ENCODE measurements at places on chromosomes 1 and 21.
A peak's percentile ranks its signal among the peaks of the same experiment; 100 is the strongest.

DNA sequence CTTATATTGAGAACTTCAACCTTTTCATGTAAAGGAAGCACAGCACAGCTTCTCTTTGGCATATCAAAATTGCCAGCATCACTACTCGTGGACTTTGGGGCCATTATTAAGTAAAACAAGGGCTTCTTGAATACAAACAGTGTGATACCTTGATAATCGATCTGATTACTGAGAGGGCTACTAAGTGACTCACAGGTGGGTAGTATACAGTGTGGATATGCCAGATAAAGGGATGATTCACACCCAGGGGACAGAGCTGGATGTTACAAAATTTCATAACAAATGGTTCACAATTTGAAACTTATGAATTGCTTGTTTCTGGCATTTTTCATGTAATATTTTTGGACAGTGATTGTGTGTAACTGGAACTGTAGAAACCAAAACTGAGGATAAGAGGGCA lies 15.4 kb downstream of the HDAC1 start:
- peak overlapping the region; percentile 86 for H3K27ac ChIP-seq
- peaks cover 19% of the 10 kb centered on the region for H3K36me3 ChIP-seq
- H3K4me3 ChIP-seq = peak overlapping the region; percentile 45
- no peak for DNase-seq
- H3K4me1 ChIP-seq = peaks cover 57% of the 10 kb centered on the region

DNA sequence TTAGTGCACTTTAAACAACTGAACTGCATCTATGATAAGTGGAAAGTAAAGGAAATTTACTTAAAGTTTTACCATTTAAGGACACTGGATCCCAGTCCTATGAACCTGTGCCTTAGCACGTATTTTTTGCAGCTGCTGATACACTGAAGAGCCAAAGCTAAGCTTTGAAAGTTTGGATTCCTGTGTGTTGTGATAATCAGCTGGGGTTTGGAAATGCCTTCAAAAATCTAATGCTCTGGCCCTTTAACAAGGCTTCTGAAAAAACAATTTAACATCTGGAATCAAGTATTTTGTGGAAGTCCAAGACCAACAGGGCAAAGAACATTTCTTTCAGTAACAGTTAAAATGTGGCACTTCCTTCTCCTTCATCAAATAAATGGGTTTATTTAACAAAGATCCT lies 51.8 kb downstream of the DDAH1 start:
- no peak overlapping the region for H3K27ac ChIP-seq
- no peak for DNase-seq
- no peaks in the 10 kb centered on the region for H3K27me3 ChIP-seq
- no peak overlapping the region for H3K4me3 ChIP-seq
- H3K4me1 ChIP-seq = no peaks in the 10 kb centered on the region
- H3K36me3 ChIP-seq = peaks cover 10% of the 10 kb centered on the region

- H3K27ac ChIP-seq = no peak overlapping the region
- no peak overlapping the region for H3K4me3 ChIP-seq
- H3K36me3 ChIP-seq = no peaks in the 10 kb centered on the region
Observed at GRCh38 chr1:43711049-43711448, 3.7 kb downstream of the ST3GAL3 start.

DNA sequence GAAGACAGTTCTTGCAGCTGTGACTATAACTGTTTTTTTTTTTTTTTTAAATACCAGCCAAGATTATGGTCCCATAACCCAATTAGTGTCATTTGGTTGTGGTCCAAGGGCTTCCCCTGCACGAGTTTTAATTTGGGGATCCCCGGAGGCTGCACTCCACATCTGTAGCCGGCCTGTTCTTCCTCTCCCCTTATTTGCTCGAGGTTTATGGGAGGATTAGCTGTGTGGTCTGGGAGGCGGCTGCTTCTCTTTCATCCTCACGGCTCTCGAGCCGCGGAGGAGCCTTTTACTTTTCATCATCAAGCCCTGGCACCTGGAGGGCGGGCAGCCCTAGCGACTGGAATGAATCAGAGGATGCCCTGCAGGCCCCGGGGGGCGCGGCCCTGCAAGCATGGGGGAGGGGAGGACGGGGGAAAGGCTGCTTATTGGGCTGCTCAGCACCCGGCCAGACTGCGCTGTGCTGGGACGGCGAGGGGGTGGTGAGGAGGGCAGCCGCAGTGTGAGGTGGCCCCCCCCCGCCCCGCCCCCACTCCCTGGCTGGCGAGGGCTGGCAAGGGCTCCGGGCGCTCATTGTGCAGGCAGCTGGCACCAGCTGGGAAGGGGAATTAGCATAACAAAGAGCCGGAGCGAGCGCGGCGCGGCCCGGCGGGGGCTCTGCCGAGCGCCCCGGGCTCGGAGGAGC lies 18.5 kb downstream of the SERTAD4 start:
- H3K27ac ChIP-seq = peak overlapping the region; percentile 90
- DNase-seq = peak; percentile 20
- peaks cover 26% of the 10 kb centered on the region for H3K4me1 ChIP-seq
- no peaks in the 10 kb centered on the region for H3K36me3 ChIP-seq

- H3K36me3 ChIP-seq = no peaks in the 10 kb centered on the region
- no peak within 1 kb of the TSS for H3K27ac ChIP-seq
- H3K4me3 ChIP-seq = no peak within 1 kb of the TSS
- no peaks in the 10 kb centered on the region for H3K4me1 ChIP-seq
Observed at GRCh38 chr1:177170756-177171535, at the start of gene BRINP2. Gene BRINP2, plus strand, starts transcription at chr1:177170958. Its CDS starts 58,919 bp downstream, at chr1:177229877.

GRCh38 chr1:114746450-114747121 lies 11.2 kb downstream of the CSDE1 start:
- no peak overlapping the region for H3K4me3 ChIP-seq
- DNase-seq = no peak
- H3K4me1 ChIP-seq = peaks cover 39% of the 10 kb centered on the region
- H3K27me3 ChIP-seq = no peaks in the 10 kb centered on the region
- H3K27ac ChIP-seq = no peak overlapping the region
- H3K36me3 ChIP-seq = peaks cover under 1% of the 10 kb centered on the region

GRCh38 chr1:238370599-238370998 lies 479.9 kb upstream of the ZP4 start:
- no peaks in the 10 kb centered on the region for H3K36me3 ChIP-seq
- no peak overlapping the region for H3K27ac ChIP-seq
- no peaks in the 10 kb centered on the region for H3K4me1 ChIP-seq
- no peak overlapping the region for H3K4me3 ChIP-seq

DNA sequence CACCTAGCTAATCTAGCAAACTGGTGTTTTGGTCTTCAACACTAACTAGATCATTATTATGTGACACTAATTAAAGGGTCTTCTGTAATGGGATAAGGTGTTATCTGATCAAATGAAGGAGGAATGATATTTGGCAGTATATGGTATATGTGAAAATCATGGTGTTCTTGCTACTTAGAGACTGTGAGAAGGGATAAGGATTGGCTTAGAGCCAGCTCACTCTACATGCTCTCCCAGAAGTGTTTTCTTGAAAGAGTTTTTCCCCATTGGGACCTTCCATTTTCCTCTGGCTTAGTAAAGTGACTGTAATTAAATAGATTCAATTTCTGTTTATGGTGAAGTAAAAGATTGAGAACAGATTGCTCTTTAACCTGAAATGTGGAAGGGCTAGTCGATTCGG lies 71.2 kb upstream of the RGL1 start:
- no peaks in the 10 kb centered on the region for H3K27me3 ChIP-seq
- H3K27ac ChIP-seq = no peak overlapping the region
- no peaks in the 10 kb centered on the region for H3K36me3 ChIP-seq

DNA sequence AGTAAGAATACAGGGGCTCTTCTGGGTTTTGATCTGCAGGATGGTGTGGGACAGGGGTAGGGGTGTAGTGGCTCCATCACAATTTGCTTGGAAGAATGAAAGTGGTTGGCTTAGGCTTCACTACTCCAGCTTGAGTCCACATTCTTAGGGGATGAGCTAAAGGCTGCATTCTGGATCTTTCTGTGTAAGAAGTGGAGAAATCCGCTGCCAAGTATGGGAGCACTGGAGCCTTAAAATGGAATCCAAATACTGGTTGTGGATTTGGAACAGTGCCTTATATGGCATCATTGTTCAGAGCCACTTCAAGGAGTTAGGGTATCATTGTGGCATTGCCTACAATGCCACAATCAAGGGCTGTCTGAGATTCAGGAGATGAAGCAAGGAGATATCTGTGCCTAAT lies 187.1 kb downstream of the LMO4 start:
- H3K27ac ChIP-seq = no peak overlapping the region
- DNase-seq = no peak
- no peaks in the 10 kb centered on the region for H3K36me3 ChIP-seq
- H3K4me3 ChIP-seq = no peak overlapping the region

- H3K27ac ChIP-seq = no peak overlapping the region
- no peak overlapping the region for H3K4me3 ChIP-seq
- DNase-seq = no peak
- peaks cover 6% of the 10 kb centered on the region for H3K27me3 ChIP-seq
Observed at GRCh38 chr1:7513081-7513480, 258.0 kb upstream of the VAMP3 start.

GRCh38 chr1:206982216-206982615 lies 12.0 kb upstream of the FCAMR start:
- no peak overlapping the region for H3K27ac ChIP-seq
- H3K27me3 ChIP-seq = peaks cover 9% of the 10 kb centered on the region
- no peaks in the 10 kb centered on the region for H3K36me3 ChIP-seq
- DNase-seq = peak; percentile 60

- H3K36me3 ChIP-seq = peaks cover 20% of the 10 kb centered on the region
- no peaks in the 10 kb centered on the region for H3K27me3 ChIP-seq
- H3K4me3 ChIP-seq = no peak overlapping the region
- H3K27ac ChIP-seq = no peak overlapping the region
Observed at GRCh38 chr1:15543589-15544568, 17.2 kb downstream of the DNAJC16 start.

DNA sequence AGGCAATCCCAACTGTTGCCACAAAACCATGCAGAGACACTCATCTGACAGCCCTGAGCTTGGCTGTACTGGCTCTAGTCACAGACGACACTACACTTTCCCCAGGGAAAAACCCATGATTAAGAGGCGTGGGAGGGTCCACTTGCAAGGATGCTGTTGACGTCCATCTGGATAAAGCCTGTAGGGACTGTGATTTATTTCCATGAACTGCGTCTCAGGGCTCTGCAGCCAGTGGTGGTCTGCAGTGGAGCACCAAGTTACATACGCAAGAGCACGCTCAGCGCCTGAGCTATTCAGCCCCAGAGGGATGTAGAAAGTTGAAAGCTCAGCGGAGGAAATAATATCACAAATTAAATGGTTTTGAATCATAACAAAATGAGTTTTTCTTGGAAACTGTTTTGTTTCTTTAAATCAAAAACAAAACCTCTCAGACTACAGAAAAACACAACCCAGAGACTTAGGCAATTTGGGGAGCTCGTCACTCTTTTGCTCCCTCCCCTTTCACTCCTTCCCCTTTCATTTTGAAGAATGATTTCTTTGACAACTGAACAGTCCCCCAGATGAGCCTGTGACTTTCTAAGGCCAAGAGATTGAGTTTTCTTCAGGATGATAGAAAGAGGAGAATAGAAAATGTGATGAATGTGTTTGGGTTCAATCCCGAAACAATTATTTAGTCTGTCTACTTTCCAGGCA lies 71.2 kb downstream of the NGF start:
- H3K4me3 ChIP-seq = no peak overlapping the region
- peaks cover 7% of the 10 kb centered on the region for H3K27me3 ChIP-seq
- H3K27ac ChIP-seq = no peak overlapping the region
- DNase-seq = no peak
- no peaks in the 10 kb centered on the region for H3K36me3 ChIP-seq
- no peaks in the 10 kb centered on the region for H3K4me1 ChIP-seq

- H3K4me1 ChIP-seq = peaks cover 19% of the 10 kb centered on the region
- no peak for DNase-seq
- H3K36me3 ChIP-seq = peaks cover 8% of the 10 kb centered on the region
- H3K4me3 ChIP-seq = no peak overlapping the region
Observed at GRCh38 chr1:113769601-113769970, 10.3 kb upstream of the PHTF1 start.

GRCh38 chr1:36123356-36123755 lies 1.7 kb downstream of the COL8A2 start:
- peak overlapping the region; percentile 84 for H3K4me3 ChIP-seq
- peaks cover 45% of the 10 kb centered on the region for H3K4me1 ChIP-seq
- peaks cover 4% of the 10 kb centered on the region for H3K27me3 ChIP-seq
- H3K27ac ChIP-seq = peak overlapping the region; percentile 2
- H3K36me3 ChIP-seq = no peaks in the 10 kb centered on the region
- peak; percentile 67 for DNase-seq

GRCh38 chr21:28543975-28544374 lies 448.7 kb downstream of the LTN1 start:
- no peak for DNase-seq
- H3K27ac ChIP-seq = no peak overlapping the region
- no peaks in the 10 kb centered on the region for H3K4me1 ChIP-seq

- H3K4me1 ChIP-seq = peaks cover 22% of the 10 kb centered on the region
- peak overlapping the region; percentile 87 for H3K4me3 ChIP-seq
- DNase-seq = no peak
- no peaks in the 10 kb centered on the region for H3K36me3 ChIP-seq
- peaks cover 13% of the 10 kb centered on the region for H3K27me3 ChIP-seq
Observed at GRCh38 chr1:38990386-38990737, 714 bp upstream of the AKIRIN1 start.

- H3K27me3 ChIP-seq = no peaks in the 10 kb centered on the region
- no peak overlapping the region for H3K4me3 ChIP-seq
- no peaks in the 10 kb centered on the region for H3K36me3 ChIP-seq
- DNase-seq = no peak
- no peak overlapping the region for H3K27ac ChIP-seq
Observed at GRCh38 chr1:189103956-189104355, 1373.7 kb downstream of the BRINP3 start.

DNA sequence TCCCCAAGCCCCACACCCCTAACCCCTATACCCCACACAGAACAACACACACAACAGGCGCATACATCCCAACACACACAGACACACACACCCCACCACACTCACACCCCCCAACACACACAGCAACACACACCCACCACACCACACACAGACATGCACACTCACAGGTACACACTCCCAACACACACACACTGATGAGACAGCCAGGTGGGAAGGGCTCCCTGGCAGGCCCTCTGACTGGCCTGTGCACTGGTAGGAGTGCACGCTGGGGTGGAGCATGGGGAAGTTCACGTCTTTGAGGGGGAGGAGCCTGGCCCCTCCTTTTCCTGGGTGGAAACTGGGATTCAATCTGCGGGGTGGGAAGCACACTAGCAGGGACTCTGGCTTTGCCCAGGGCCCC lies 116.7 kb downstream of the RHOU start:
- H3K27me3 ChIP-seq = peaks cover 4% of the 10 kb centered on the region
- H3K36me3 ChIP-seq = peaks cover 4% of the 10 kb centered on the region
- no peak overlapping the region for H3K4me3 ChIP-seq
- no peak overlapping the region for H3K27ac ChIP-seq
- no peak for DNase-seq

GRCh38 chr1:192776998-192777397 lies 31.8 kb upstream of the RGS2 start:
- H3K36me3 ChIP-seq = no peaks in the 10 kb centered on the region
- no peak for DNase-seq
- H3K27me3 ChIP-seq = peaks cover 5% of the 10 kb centered on the region
- H3K27ac ChIP-seq = no peak overlapping the region
- no peak overlapping the region for H3K4me3 ChIP-seq
- H3K4me1 ChIP-seq = no peaks in the 10 kb centered on the region

GRCh38 chr1:175388285-175388684 lies 195.7 kb upstream of the KIAA0040 start:
- no peaks in the 10 kb centered on the region for H3K4me1 ChIP-seq
- peaks cover 25% of the 10 kb centered on the region for H3K27me3 ChIP-seq
- no peaks in the 10 kb centered on the region for H3K36me3 ChIP-seq
- H3K27ac ChIP-seq = no peak overlapping the region
- no peak for DNase-seq
- no peak overlapping the region for H3K4me3 ChIP-seq

GRCh38 chr1:3821004-3821403 lies 24.7 kb upstream of the LRRC47 start:
- DNase-seq = no peak
- H3K4me1 ChIP-seq = peaks cover 4% of the 10 kb centered on the region
- peaks cover 38% of the 10 kb centered on the region for H3K36me3 ChIP-seq
- no peak overlapping the region for H3K4me3 ChIP-seq
- H3K27me3 ChIP-seq = no peaks in the 10 kb centered on the region
